ENCODE measurements at places on chromosomes 1 and 21. TPM values are rescaled to one million over a fixed set of nuclear protein-coding genes. Genes with fewer than 3 reads are reported as not detected.

GRCh38 chr1:115839679-115840237 lies 1.2 kb downstream of the NHLH2 start:
- peak; percentile 20 for DNase-seq

DNA sequence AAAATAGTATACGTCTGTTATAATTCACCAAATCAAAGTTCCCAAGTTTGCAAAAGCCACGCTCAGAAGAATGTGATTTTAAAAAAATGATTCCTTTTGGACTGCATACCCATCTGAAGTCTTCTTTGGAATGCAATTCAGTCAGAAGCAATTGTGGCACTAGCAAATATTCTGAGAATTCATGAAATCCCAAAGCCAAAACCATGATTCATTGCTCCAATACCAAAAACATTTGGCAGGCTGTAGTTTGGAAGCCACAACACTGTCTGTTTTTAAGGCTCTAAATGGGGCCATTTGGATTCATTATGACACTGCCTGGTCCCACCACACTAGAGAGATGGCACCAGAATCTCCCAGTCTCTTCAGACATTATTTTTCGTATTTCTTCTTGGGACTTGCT lies 21.8 kb upstream of the LRRC53 start:
- DNase-seq: no peak

The TMEM125 gene
- total RNA-seq: 0.92 TPM

GRCh38 chr1:5910276-5910620 lies 82.0 kb downstream of the NPHP4 start:
- DNase-seq: no peak

The ARMH1 gene
- 1.6 TPM for total RNA-seq

The PRKCZ gene
- 9.9 TPM for total RNA-seq

The LCE2A gene
- not detected for total RNA-seq

DNA sequence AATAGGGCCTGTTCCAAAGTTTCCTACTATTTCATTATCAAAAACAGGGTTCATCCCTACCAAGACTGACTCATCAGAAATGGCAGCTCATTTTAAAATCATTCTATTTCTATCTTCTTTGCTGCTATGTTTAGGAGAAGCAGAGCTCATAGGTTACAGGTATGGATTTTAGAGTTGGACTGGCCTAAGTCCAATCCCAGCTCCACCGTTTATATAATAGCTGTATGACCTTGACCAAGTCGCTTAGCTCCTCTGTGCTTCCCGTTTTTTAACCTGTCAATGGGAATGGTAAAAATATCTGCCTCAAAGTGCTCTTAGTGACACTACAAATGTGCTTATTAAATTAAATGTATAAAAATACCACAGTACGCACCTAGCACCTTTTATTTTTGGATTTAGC lies 412.6 kb downstream of the ZP4 start:
- no peak for DNase-seq

The SLC5A3 gene
- 37.1 TPM for total RNA-seq

- no peak for DNase-seq
These were observed 94.8 kb upstream of the SGIP1 start for GRCh38 chr1:66439031-66439740.

- DNase-seq: no peak
These were observed 585.3 kb downstream of the PTPRU start for GRCh38 chr1:29821605-29822004.

The C1orf53 gene
- total RNA-seq: not detected

GRCh38 chr1:97108179-97108578 lies 386.6 kb downstream of the PTBP2 start:
- no peak for DNase-seq

DNA sequence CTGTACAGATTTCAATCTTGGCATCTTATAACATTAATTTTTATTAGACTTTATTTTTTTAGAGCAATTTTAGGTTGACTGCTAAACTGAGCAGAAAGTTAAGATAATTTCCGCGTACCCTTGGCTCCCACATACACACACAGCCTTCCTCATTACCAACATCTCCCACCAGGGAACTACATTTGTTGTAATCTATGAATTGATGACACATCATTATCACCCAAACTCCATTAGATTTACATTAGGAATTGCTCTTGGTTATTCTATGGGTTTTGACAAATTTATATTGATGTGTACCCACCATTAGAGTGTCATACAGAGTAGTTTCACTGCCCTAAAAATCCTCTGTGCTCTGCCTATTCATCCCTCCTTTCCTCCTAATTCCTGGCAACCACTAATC lies 56.4 kb upstream of the GRIK3 start:
- no peak for DNase-seq

- peak; percentile 98 for DNase-seq
These were observed at the start of gene UROD for GRCh38 chr1:45011837-45012638. Gene UROD (plus strand): TSS chr1:45012254. CDS start chr1:45012266, 12 bp downstream.

- DNase-seq: peak; percentile 67
These were observed at the start of gene S1PR1 for GRCh38 chr1:101236516-101237228. Gene S1PR1 (plus strand): TSS chr1:101237019. CDS start chr1:101238985, 1,966 bp downstream.

The CRYAA gene
- not detected for total RNA-seq

- no peak for DNase-seq
These were observed 9.4 kb downstream of the OXCT2 start for GRCh38 chr1:39761557-39762260.

The TRIM46 gene
- 0.72 TPM for total RNA-seq

- DNase-seq: no peak
These were observed 74.5 kb upstream of the COL24A1 start for GRCh38 chr1:86231076-86231475.

Data from tongue (tissue), 3 donors.